ENCODE measurements at places on chromosomes 3 and 15.

GRCh38 chr3:73401059-73401458, 223.7 kb downstream of the PDZRN3 start:
- DNase-seq: no peak

DNA sequence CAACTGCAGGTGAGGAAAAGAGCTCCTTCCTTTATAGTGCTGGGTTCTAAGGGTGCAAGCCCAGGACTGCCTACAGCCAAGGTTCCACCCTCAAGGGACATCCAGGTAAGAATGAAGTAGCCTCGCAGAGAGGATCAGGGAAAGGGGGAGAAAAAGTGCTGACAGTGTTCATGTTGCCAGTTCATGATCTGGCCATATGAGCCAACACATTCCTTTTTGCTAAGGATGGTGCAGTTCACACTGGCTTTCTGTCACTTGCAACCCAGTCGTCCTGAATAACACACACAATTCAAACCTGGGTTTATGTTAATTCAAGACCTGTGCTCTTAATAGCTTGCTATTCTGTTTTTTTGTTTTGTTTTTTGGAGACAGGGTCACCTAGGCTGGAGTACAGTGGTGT, 9.0 kb downstream of the CLN6 start:
- DNase-seq: no peak

GRCh38 chr3:44237665-44238064, 4.0 kb upstream of the TOPAZ1 start:
- DNase-seq: no peak

DNA sequence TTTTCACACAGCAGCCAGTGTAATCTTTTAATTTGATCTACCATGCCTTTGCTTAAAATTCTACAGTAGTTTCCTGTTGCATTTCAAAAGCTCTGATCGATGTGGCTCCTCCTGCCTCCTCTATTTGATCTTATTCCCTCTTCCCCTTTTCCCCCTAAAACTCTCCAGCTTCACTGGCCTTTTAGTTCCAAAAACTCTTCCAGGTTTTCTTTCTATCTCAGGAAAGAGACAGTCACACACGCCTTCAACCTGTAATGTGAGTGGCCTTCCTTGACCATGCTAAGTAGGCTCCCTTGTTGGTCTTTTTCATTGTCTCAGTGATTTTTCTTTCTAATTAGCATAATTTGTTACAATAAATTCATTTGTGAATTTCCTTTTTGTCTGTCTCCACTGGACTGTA, 985 bp downstream of the TEX9 start:
- no peak for DNase-seq

GRCh38 chr3:180829409-180830405, 82.8 kb upstream of the FXR1 start:
- DNase-seq: no peak

GRCh38 chr3:138347960-138348753, at the start of gene MRAS:
Gene MRAS (plus strand): TSS chr3:138348579. CDS start chr3:138372884, 24,305 bp downstream.
- DNase-seq: peak; percentile 80

GRCh38 chr3:52057812-52058495, 1.6 kb upstream of the DUSP7 start:
- DNase-seq: no peak

GRCh38 chr3:141941093-141941492, 64.7 kb downstream of the ATP1B3 start:
- DNase-seq: no peak

DNA sequence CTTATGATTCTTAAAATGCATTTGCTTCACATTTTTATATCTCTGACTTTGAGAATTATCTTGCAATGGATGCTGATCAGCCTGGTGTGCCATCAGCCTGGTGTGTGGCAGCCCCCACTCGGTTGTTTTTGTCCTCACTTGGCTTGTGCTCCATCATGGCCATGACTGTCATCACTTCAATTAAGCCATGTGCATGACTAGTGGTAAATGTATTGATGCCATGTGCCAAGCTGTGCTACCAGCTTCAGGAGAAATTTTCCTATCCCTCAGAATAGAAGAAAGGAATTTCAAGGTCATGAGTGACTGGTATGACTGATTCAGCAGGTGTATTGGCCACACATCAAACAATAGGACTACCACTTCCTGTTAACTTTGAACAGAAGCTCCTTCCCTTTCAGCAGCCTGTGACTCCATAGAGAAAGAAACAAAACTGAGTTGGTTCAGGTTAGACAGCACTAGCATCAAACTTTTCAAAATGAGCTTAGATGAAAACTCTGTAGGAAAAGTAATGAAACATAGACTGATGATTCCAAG, 251.7 kb downstream of the GRM7 start:
- no peak for DNase-seq

DNA sequence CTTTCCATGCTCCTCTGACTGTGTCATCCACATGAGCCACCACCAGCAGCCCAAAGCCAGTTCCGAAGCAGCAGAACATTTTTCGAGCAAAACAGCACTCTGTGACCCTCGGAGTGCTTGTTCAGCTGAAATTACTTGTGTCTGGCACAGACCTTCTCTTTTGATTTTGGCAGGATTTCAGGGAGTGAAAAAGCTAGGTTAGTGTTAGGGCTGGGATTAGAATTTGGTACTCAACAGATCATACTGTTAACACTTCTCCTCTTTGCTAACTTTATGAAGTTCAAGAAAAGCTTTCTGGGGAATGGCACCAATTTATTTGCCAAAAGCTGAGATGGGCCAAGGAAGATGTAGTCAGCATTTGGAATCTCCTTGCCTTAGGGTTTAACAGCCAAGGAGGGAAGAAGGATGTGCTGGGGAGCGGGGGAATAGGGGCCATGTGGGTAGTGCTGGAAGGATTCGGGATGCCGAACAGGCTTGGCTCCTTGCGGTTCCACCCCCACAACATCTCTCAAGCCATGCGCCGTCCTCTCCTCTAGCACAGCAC, 55.1 kb upstream of the TRA2B start:
- peak; percentile 40 for DNase-seq

DNA sequence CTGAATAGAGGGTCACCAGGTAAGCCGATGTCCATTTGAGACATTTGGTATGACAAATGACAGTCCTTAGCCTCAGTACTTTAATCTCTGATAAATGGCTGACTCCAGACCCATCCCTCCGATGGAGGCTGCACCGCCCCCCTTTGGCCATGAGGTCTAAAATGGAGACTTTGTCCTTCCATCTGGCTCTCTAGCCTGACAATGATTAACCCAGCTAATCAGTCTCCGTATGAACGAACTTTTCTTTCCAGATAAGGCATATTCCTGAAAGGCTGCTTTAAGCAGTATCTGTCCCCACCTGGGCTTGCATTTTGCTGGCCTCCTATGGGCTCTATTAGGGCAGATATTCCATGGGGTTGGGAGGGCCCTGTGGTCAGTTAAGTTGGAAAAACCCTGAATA, 10.8 kb upstream of the MYZAP start:
- no peak for DNase-seq

DNA sequence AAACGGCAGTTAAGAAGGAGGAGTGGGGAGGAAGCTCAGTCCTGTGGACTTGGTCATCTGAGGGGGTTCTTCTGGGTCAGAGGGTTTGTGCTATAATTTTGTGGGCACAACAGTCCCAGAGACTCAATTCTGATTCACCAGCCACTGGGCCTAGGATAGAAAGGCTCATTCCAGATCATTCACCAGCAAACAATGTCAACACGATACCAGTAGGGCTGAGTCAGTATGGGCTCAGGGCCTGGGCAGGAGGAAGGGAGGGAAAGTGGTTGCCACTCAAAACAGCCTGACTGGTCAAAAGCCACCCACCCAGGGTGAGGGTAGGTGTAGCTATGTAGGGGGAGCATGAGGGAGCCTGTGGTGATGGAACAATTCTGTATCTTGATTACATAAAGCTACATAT, 86.9 kb upstream of the MEX3B start:
- peak; percentile 89 for DNase-seq

DNA sequence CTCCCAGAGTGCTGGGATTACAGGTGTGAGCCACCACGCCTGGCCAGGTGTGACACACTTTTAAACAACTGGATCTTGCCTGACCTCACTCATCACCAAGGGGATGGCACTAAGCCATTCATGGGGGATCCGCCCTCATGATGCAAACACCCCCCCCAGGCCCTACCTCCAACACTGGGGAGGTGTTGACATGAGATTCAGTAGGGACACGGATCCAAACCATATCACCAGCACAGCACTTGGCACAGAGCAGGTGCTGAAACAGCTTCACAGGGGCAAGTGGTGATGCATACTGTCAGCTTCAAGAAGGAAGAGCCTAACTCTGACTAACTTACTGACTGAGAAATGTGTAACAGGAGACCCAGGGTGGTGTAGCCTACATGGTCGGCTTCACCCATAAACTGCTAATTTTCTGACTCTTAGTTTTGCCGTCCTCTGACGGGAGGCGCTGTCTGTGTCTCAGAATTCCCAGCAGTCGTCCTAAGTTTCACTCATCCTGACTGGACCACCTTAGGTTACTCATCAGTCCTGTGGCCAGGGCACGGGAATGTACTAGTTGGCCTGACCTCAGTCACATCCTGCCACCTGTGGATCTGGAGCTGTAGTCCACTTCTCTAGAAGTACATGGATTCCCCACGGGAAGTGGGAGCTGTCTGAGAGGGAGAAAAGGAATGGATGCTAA, 81.9 kb upstream of the PLXNA1 start:
- no peak for DNase-seq

GRCh38 chr3:89223188-89223587, 115.8 kb downstream of the EPHA3 start:
- DNase-seq: peak; percentile 30

DNA sequence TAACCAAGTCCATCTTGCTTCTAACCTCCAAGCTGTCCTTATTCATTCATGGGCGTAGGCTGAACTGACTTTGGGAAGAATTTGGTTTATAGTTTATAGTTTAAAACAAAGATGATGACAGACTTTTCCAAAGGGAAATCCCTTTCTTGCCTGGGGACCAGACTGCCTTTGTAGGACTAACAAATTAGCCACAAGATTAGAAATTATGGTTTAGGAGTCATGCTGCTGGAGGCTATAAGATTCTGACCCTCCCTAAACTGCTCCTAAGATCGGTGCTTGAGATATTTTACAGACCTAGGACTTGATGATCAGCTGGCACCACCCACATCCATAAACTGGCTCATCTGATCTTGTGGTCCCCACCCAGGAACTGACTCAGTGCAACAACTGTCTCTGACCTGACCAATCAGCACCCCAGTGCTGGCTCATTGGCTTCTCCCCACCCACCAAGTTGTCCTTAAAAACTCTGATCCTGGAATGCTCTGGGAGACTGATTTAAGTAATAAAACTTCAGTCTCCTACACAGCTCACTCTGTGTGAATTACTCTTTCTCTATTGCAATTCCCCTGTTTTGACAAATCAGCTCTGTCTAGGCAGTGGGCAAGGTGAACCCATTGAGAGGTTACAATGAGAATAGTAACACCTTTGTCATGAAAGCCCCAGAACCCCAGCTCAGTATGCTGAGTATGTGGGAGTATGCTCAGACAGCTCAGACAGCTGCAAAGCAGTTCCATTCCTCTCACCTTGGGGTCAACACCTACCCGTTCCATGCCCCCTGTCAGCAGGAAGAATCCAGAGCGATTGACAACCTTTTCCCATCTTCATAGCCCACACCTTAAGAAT, 51.6 kb upstream of the C15orf39 start:
- peak; percentile 33 for DNase-seq

- DNase-seq: no peak
Observed at GRCh38 chr3:2947536-2947935, 162.6 kb downstream of the IL5RA start.
